T-helper 17 cell (primary cell): ENCODE measurements at places on chromosomes 16 and 17. TPM values are rescaled to one million over a fixed set of nuclear protein-coding genes. Genes with fewer than 3 reads are reported as not detected.

ABCA6 gene
- 0.89 TPM for total RNA-seq

CNGB1 gene
- not detected for total RNA-seq

SLC22A31 gene
- total RNA-seq = 0.76 TPM

CSF3 gene
- total RNA-seq = not detected

PMP22 gene
- not detected for total RNA-seq

GDPD1 gene
- 3.2 TPM for total RNA-seq

LITAFD gene
- total RNA-seq = 0.75 TPM

DRC3 gene
- total RNA-seq = not detected

HES7 gene
- not detected for total RNA-seq

STH gene
- total RNA-seq = not detected

MEAK7 gene
- 5.7 TPM for total RNA-seq

GPR142 gene
- not detected for total RNA-seq

SPIRE2 gene
- total RNA-seq = 3.3 TPM

MLKL gene
- total RNA-seq = 44.8 TPM

MYH1 gene
- total RNA-seq = not detected

AANAT gene
- not detected for total RNA-seq

OR1F1 gene
- not detected for total RNA-seq

PDE6G gene
- 2.2 TPM for total RNA-seq

CCL8 gene
- not detected for total RNA-seq

CBX8 gene
- total RNA-seq = 2.5 TPM

TP53TG3B gene
- total RNA-seq = not detected

C16orf92 gene
- not detected for total RNA-seq

PLCG2 gene
- 16.2 TPM for total RNA-seq

RNF222 gene
- 0.52 TPM for total RNA-seq

TCAP gene
- total RNA-seq = 3.1 TPM

CDRT15 gene
- total RNA-seq = not detected

KRT28 gene
- not detected for total RNA-seq

EPX gene
- total RNA-seq = not detected

NPIPB13 gene
- total RNA-seq = 17.4 TPM

UQCRC2 gene
- total RNA-seq = 201 TPM

LPO gene
- 0.44 TPM for total RNA-seq

LYRM9 gene
- total RNA-seq = 9.1 TPM

KRTAP16-1 gene
- 0.34 TPM for total RNA-seq

NUP85 gene
- 75.3 TPM for total RNA-seq

TBC1D3E gene
- total RNA-seq = not detected
